Activated naive CD8-positive, alpha-beta T cell treated with anti-CD3 and anti-CD28 coated beads, Interleukin-2, amount 50 U/mL, for 24 hours (primary cell): ENCODE measurements at places on chromosomes 4 and X.

- DNase-seq, result peak; percentile 14
These were observed 183.3 kb downstream of the KDR start for GRCh38 chr4:54941994-54942552.

GRCh38 chr4:153022241-153022715, 86.2 kb downstream of the FHDC1 start:
- DNase-seq, result no peak

- DNase-seq, result no peak
These were observed 346.6 kb upstream of the GNPDA2 start for GRCh38 chr4:45072981-45073380.

GRCh38 chr4:120853161-120853935, 69.2 kb downstream of the PRDM5 start:
- DNase-seq, result no peak

DNA sequence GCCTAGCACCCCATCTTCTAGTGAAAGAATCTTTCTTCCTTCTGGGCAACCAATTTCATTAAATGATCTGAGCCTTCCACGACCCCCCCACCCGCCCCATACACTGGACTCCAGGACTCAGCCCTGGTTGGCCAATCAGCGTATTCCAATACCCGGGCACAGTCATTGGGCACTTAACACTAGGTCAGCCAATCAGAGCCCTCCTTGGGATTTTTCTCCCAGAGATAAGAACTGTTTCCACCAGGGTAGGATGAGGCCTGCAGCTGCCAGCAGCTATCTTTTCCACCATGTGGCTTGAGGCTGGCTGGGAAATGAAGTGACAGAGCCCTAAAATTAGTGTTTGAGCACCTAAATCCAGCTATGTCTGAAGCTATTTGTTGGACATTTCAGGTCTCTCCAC, 418.8 kb downstream of the BCOR start:
- no peak for DNase-seq

DNA sequence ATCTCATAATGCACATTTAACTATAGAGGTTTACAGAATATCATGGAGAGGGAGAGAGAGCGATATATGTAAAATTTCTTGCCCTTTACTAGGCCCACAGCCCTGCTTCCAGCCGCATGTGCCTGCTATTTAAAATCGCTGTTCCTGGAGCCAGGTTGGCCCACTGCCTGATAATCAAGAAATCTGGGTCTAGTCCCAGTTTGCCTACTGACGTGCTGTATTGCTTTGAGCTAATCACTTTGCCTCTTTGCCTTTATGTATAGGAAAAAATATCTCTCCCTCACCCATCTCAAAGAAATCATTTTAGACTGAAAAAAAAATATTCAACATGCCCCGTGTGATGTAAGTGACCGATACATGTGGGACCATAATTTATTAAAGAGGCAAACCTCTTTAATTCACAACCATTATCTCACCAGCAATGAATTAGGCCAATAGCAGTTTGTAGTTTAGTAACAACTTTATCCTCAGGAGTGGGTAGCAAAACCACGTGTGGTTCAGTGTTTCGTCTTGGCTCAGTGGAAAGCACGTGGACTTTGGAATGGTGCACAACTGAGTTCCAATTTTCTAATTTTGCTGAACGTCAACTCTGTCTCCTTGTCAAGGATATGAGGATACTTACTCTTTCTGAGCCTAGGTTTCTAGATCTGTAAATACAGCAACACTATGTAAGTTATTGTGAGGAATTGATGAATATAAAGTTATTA, 62.6 kb downstream of the GRXCR1 start:
- no peak for DNase-seq

GRCh38 chrX:46178763-46179162, 366.5 kb downstream of the ZNF674 start:
- no peak for DNase-seq

DNA sequence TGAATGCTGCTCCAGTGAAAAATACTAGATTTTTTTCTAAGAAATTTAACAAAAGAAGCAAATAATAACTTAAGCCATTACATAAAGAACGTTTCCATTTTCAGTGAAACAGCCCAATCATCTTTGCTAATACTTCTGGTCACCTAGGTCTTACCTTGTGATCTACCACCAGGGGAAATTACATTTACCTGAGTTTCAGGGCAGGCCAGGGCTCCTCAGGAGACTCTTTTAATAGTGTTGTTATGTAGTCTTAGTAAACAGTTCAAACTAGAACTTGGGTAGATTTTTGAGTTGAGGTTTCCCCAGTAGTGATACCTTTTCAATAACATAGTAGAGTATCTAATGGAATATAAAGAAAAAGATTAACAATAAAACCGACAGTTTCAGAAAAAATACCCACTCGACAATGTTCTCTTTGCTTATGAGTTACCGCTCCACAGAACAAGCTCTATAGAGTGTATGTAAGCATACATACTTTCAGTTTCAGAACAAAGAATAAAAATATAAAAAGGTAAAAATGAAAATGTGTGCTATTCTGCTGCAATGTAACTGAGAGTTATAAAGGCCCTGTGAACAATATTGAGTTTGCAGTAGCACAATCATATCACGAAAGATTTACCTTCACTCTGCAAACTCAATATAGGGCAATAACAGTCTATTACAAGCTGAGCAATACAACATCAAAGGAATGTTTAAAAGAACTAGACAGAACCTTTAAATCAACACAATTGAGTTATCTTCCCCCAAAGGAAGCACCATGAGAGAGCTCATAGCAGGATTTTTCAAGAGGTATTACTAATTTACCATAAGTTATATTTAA, 165.8 kb downstream of the ATOH1 start:
- DNase-seq, result no peak

DNA sequence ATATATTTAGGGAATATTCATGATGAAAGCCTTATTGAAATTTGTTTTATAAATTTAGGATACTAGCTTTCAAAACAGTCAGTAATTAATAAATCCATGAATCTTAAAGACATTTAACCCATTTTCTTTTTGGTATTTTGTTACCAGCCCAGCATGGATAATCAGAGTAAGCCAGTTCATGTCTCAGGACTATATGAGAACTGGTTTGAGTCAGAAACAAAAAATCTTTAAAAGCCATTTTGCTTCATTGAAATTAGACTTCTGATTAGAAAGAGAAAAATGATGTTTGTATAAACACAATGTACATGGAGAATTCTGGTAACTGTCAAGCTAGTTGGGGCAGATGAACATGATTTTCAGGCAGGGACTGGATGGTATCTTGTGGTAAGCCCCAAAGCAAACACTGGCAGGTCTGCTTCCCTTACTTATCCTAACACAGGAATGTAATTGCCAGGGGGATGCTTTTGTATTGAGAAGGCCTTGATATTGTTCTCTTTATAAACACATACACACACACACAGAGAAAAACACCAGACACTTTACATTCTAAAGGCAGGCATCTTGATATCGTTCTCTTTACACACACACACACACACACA, 9.4 kb downstream of the ARHGAP10 start:
- DNase-seq, result no peak

DNA sequence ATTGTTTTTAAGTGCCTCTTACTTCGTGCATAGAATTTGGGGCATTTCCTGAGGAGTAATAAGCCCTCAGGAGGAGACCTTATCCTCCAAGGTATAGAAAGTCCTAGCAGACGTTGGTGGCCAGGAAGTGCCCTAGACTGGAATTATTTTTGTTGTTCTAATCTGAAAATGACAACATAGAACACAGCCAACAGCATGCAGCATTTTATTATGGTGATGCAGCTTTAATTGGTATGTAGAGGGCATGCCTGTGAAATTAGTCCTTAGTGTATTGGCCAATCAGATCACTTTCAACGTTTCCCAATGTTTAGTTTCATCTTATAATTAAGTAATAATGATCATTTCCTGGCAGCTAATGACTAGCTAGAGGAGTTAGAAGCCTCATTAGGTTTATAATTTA, 199.2 kb downstream of the SHROOM3 start:
- no peak for DNase-seq
